ENCODE measurements at places on chromosomes 5 and 9.

- DNase-seq, result no peak
These were observed 30.4 kb downstream of the HMGCR start for GRCh38 chr5:75367401-75367800.

- DNase-seq, result no peak
These were observed 111.8 kb downstream of the SLC12A2 start for GRCh38 chr5:128195316-128195715.

DNA sequence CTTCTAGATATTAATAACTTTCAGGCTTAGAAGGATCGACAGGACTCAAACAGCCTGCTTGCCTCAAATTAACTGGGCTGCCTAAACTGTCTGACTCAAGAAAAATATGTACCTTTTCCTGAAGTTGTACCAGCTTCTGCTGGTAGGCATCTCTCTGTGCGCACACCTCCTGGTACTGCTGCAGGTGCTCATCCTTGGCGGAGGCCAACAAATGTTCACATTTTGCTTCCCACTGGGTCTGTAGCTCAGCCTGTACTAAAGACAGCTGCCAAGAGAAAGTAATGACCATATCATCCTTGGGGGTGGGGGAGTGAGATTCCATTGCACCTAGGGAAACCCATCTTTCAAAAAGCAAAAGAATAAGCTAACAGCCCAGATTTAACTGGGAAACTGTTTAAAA lies 22.5 kb downstream of the SLC31A2 start:
- DNase-seq, result no peak

DNA sequence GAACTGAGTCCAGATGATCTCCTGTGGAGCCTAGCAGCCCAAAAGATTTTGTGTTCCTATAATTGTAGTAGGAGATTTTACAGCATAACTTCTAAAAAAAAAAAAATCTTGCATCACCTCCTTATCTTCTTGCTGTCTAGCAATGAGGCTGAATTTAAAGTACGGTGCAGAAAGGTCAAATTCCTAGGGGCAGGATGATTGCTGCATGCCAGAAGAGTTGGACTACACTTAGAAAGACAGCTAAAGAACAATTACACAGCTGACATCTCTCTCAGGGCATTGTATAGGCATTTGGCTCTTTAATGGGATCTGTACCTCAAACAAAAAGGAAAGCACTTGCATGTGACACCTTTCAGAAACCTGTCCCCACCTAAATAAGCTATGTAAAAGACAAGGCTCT lies 443.2 kb downstream of the HCN1 start:
- DNase-seq, result no peak
